Stimulated activated CD8-positive, alpha-beta memory T cell treated with anti-CD3 and anti-CD28 coated beads, Interleukin-7, amount 100 ng/mL, for 1 hour (primary cell): ENCODE measurements at places on chromosomes 11 and 22.

- no peak for DNase-seq
Observed at GRCh38 chr11:94910270-94910669, 63.1 kb downstream of the CWC15 start.

DNA sequence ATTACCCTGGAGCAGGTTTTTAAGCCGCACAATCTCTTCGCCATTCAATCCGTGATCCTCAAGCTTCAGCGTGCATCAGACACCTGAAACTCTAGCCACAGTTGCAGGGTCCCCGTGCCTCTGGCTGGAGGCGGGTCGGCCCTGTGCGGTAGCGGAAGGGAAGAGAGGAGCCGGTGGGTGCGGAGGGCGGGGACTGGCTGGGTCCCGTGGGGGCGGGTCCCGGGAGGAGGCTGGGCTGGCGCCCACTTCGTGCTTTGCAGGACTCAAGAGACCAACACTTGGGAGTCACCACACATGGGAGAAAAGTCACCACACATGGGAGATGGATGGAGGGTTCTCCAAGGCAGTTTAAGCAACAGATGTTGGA lies 772 bp downstream of the C22orf15 start:
- no peak for DNase-seq

DNA sequence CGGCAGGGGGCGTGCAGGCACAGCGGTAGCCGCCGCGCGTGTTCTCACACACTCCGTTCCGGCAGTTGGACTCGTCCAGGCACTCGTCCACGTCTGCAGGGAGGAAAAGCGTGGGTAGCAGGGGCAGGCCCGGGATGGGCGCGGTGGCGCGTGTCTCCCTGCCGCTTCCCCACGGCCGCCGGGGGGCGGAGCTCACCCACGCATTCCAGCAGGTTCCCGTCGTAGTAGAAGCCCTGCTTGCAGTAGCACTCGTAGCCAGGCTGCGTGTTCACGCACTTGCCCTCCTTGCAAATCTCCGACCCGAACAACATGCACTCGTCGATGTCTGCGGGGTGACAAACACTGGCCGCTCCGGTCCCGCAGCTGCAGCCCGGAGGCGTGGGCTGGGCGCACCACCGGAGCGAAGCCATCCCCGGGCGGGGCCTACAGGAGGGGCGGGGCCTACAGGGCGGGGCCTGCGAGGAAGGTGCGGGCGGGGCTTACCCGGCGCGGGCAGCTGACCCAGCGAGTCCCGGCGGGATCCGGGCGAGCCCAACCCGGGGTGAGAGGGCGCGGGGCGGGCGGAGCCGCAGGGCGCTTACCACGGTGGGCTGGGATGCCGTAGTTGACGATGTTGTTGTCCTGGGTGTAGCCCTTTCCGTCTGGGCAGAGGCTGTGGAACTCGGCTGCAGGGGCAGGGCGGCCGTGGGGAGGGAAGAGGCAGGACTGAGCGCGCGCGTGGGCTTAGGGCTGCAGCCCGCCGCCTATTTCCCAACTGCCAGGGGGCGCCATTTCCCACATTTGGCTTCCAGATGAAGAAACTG lies 15.6 kb downstream of the SCYL1 start:
- DNase-seq = peak; percentile 76

- no peak for DNase-seq
Observed at GRCh38 chr11:131422029-131422428, 51.6 kb downstream of the NTM start.

GRCh38 chr22:48785792-48786678 lies 1041.6 kb downstream of the BRD1 start:
- no peak for DNase-seq

GRCh38 chr11:115087791-115088190 lies 409.5 kb downstream of the NXPE2 start:
- DNase-seq = no peak

DNA sequence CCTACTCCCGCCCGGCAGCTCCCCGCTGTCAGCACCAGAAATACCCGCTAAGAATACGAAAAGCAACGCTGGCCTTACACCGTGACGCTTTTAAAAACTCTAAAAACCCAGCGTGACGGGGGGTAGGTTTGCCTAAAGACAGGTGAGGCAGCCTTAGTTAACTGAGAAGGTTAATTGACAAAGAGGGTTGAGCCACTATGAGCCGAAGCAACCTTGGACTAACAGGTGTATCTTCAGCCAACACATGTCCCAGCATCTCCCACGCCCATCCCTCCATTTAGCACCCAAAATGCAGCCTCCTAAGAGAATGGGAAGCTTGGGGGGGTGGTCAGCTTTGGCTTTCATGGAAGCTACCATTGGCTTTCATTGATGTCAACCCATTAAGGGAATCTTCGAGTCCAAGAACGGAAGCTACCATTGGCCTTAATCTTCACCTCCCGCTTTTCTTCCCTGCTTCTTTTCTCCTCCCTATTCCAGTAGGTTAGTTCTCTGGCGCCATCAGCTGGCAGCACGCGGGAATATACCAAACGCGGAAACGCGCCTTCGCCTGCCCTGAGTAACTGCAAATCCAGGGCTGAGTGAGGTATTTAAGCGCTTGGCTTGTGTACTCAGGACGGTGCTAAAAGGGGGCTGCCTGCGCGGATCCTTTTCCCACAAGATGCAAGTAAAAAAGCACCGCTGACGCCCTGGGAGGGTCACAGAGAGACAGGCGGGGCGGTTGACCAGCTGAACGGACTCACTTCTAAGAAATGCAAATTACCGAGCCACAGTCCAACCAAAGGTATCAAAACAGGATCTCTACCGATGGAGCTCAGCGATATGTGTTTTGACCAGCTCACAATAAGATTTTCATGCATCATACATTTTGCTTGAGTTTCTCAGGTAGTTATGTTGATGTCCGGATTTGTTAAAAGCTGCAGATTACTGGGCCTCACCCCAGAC lies 38.5 kb upstream of the GLYATL1 start:
- DNase-seq = no peak

DNA sequence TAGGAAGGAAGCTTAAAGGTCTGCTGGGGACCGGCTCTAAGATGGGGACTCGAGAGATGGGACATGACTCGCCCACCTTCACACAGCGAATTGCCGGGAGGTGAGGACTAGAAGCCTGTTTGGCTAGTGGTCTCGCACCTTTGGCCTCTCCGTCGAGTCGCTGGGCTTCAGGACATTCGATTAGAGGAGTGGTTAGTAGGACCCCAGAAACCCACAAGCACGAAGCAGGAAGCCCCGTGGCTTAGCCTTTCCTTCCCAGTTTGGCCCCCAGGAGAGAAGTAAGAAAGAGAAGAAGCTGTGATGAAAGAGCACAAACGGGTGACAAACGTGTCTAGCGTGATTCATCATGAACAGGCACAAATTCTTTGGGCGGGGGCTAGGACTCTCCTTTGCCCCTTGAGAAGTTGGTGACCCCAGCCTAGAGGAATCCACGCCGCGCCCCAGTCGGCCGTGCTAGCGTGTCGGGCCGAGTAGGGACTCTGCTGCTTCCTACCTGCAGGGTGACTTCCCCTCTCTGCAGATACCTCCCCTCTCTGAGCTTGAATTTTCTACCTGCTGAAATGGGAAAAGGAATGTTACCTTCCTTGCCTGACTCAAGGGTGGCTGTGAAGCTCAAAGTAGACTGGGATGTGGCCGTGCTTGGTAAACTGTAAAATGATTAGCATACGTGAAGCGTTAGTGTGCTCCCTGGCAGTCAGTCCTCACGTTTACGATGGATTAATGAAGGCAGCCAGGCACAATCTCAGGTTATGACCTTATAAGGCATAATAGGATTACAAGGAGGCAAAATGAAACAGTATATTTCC lies 1.1 kb upstream of the ADM start:
- no peak for DNase-seq

DNA sequence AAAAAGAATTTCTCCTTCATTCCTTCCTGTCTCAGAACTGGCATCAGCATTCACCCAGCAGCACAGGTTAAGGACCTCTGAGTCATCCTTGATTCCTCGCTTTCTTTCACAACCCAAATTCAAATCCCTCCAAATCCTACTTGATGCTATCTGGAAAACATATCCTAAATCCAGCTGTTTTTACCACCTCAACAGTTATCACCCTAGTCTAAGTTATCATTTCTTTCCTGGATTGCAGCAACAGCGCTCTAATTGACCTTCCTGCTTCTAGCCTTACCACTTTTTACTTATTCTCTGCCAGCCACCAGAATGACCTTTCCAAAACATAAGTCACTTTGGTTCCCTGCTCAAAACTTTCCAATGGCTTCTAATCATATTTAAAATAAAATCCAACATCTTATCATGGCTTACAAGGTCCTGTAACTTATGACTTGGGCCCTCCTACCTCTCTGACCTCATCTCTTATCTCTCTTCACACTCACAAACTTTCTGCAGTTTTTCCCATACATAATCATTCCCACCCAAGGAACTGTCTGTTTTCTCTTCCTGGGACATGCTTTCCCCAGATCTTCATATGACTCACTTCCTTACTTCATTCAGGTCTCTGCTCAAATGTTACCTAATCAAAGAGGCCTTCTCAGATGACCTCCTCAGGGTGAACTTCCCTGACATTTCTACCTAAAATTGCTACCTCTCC lies 119.4 kb downstream of the TTC28 start:
- no peak for DNase-seq

GRCh38 chr11:97525273-97525672 lies 1135.5 kb downstream of the JRKL start:
- DNase-seq = no peak

- no peak for DNase-seq
Observed at GRCh38 chr11:119791701-119792151, 62.7 kb upstream of the NECTIN1 start.

DNA sequence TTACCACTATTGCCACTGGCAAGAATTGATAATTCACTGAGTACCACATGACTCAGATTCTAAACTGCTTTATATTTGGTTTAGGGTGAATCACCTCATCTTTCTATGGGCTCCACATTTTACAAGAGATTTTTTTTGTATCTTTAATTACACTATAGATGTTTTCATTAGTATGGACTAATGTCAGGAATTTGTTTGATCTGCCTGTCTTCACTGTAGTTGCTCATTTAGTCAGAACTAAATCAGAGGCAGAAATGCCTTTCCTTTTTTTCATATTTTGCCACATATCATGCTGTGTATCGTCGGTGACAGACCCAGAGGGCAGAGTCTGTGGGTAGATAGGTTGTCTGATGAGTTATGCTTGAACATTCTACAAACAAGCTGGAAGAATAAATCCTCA lies 524.1 kb downstream of the METTL15 start:
- DNase-seq = no peak

GRCh38 chr11:118791961-118792569 lies 1.1 kb upstream of the DDX6 start:
- DNase-seq = no peak

DNA sequence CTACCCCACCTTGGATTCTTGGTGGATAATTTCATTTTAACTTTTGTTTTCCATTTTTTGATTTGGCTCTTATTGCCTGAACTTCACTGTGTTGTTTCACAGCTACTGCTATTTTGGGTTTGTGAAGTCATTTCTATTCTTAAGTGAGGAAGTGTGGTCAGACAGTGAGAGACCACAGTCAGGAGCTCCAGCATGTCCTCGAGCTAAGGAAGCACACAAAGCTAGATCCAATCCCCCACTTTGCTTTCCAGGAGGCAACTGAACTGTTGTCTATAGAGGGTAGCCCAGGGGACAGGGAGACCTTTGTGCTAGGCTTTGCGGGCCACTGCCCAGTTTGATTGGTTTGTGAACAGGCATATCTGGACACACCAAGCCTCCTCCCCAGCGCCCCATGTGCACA lies 251.8 kb upstream of the KIRREL3 start:
- no peak for DNase-seq

- DNase-seq = no peak
Observed at GRCh38 chr11:134358856-134359490, 27.2 kb downstream of the GLB1L2 start.

GRCh38 chr11:44625759-44626523 lies 60.5 kb downstream of the CD82 start:
- DNase-seq = no peak

DNA sequence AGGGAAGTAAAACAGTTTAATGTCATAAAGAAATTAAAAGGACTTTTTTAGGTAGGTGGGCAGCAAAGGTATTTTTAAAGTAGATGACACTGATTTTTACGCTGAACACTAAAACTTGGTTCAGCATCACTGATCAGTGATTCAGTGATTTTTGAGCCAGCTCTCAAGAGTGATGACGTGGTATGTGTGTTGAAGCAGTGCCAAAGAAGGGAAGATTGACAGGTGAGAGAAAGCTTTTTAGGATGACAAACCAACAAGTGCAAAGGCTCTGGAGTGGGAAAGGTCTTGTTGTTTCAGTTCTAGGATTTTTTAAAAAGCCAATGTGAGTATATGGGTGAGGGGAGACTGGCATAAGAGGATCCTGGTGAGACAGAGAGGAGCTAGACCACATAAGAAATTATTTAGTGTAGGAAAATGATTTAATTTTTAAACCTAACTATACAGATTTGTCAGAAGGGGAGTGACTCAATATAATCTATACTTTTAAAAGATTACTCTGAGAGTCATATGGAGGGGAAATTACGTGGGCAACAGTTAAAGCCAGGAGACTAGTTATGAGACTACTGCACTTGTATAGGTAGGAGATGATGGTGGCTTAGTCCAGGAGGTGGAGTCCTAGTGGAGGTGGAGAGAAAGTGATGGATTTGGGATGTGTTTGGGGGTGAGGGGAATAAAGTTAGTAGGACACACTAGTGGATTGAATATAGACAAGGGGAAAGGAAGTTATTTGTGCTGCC lies 17.6 kb upstream of the CALCB start:
- DNase-seq = no peak

- DNase-seq = no peak
Observed at GRCh38 chr11:62543680-62544444, 2.7 kb downstream of the AHNAK start.

GRCh38 chr11:106468086-106468485 lies 390.6 kb downstream of the AASDHPPT start:
- DNase-seq = no peak

- DNase-seq = no peak
Observed at GRCh38 chr11:7480113-7480512, 5.2 kb upstream of the OLFML1 start.

DNA sequence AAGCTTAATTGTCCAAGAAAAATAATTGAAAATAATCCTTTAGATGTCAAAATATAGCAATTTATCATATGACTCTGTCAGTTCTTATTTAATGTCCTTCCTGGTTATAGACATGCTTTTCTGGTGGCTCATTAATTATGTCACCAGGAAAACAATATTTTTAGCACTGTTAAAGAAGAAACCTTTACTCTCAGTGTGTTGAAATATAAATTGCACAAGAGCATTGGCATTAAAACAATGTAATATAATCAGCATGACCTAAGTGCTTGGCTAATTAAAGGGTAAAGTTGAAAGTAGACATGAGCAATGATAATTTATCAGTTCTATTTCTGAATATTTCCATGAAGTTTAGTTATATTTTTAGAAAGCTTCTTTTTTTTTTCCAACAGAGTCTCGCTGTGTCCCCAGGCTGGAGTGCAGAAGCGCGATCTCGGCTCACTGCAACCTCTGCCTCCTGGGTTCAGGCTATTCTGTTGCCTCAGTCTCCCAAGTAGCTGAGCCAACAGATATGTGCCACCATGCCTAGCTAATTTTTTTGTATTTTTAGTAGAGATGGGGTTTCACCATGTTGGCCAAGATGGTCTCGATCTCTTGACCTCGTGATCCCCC lies 232.3 kb downstream of the JRKL start:
- no peak for DNase-seq

DNA sequence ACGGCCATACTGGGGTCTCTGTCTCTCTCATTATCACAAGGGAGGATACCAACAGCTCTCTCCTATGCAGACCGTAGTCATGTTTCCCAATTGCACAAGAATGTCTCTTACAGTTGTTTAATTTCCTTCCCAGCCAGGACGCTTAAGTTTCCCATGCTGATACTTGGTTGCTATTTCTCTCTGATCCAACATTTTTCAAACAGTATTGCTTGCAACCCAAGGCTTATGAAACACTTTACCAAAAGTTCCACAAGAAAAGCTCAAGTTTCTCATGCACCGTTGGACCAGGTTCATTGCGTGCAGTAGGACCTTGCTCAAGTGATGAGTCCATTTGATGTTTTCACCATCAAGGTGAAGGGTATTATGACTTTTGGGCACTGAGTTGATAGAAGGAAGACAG lies 46.6 kb downstream of the GGTLC2 start:
- DNase-seq = no peak
